ENCODE measurements at places on chromosomes 3 and 15.

- no peak for DNase-seq
These were observed 33.2 kb downstream of the GOLGA8S start for GRCh38 chr15:23387621-23388190.

DNA sequence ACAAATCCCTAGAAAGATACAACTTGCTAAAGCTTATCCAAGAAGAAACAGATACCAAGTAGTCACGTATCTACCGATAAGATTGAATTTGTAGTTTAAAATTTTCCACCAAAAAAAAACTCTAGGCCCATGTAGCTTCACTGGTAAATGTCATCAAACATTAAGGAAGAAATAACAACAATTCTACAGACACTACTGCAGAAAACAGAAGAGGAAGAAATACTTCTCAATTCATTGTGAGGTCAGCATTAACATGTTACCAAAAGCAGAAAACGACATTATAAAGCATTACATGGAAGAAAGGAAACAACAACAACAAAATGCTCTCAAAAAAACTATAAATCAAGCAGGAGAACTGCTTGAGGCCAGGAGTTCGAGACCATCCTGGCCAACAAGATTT is 27.5 kb upstream of the TM4SF19 start:
- DNase-seq: no peak

DNA sequence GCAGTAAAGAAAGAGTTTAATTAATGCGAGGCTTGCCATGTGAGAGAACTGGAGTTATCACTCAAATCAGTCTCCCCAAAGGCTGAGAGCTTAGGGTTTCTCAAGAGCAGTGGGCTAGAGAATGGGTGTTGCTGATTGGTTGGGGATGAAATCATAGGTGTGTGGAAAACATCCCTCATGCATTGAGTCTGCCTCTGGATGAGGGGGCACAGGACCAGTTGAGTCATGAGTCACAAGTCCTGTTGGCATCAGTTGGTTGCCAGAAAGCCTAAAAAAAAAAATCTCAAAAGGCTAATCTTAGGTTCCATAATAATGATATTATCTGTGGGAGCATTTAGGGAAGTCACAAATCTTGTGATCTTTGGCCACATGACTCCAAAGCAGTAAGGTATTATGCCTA is 800.3 kb downstream of the TUSC7 start:
- DNase-seq: no peak

GRCh38 chr3:120471643-120472042 is 20.9 kb upstream of the FSTL1 start:
- DNase-seq: no peak

- no peak for DNase-seq
These were observed 106.3 kb downstream of the LSM3 start for GRCh38 chr3:14284694-14285547.

- no peak for DNase-seq
These were observed 82.1 kb upstream of the PRTG start for GRCh38 chr15:55824857-55825613.

- DNase-seq: no peak
These were observed 6.2 kb upstream of the ATP13A4 start for GRCh38 chr3:193560870-193561269.

DNA sequence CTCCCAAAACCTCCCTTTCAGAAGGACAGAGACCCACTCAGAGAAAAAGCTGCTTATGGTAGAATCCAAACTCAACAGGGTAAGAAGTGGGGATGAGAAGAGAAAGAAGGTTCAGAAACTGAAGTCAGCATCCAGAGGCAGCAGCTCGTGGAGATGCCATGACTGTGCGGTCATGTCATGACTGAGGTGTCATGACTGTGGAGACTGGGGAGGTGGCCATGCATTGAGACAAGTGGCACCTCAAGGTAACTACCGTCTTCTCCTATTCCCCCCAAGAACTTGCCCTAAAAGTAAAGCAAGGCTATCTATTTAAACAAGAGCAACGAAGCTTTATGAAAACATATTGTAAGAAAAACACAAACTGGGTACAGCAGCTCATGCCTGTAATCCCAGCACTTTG is 15.1 kb downstream of the CHRNA3 start:
- no peak for DNase-seq

GRCh38 chr15:97978401-97979139 is 18.1 kb downstream of the ARRDC4 start:
- DNase-seq: no peak

- no peak for DNase-seq
These were observed 72.2 kb downstream of the FAM174B start for GRCh38 chr15:92583096-92584034.

DNA sequence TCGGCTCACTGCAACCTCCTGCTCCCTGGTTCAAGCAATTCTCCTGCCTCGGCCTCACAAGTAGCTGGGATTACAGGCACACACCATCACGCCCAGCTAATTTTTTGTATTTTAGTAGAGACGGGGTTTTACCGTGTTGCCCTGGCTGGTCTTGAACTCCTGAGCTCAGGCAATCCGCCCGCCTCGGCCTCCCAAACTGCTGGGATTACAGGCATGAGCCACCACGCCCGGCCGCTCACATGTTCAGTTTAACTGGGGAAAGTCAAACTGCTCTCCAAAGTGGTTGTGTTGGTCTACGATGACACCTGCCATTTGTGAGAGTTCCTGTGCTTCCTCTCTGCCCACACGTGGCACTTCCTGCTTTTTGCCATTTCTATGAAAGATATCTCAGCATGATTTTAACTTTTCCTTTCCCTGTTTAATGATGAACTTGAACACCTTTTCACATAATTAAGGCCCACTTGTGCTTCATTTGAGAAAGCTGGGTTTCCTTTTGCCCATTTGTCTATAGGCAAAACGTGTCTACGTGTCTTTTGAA is 877 bp upstream of the GP5 start:
- no peak for DNase-seq

GRCh38 chr3:35974872-35975271 is 335.5 kb downstream of the ARPP21 start:
- no peak for DNase-seq

GRCh38 chr15:83207660-83208366 is at the start of gene HDGFL3:
HDGFL3 (minus strand) TSS chr15:83207823; CDS start chr15:83207414, 409 bp downstream.
- no peak for DNase-seq

DNA sequence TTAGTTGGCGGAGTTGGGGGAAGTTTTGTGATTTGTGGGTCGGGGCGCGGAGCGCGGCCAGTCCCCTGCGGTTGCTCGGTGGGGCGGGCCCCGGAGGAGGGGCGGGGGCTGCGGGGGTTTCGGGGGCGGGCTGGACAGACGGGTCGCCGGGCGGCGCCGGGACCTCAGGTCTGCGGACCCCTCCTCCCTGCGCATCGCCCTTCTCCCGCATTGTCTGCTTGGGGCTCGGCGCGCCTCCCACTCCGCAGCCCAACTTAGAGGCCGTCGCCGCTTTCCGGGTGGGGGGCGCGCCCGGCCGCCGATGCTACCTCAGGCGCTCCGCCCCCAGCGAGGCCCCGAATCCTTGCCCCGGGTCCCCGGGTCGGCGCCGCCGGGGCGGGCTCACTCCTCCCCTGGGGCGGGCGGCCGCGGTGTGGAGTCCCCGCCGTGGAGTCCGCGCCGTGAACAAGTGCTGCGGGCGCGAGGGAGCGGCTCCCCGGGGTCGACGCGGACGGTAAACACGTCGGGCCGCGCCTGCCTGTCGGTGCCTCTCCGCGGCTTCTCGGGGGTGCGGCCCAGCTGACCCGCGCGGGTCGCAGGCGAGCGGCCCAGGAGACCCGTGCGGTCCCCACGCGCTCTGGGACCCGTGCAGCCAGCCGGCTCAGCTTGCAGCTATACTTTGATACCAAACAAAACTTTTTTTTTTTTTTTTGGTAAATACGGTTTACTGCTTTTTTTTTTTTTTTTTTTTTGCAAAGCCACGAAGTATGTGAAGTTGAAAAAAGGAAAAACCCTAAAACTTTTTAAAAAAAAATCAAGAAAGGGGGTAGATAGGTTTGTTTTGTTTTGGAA is 624 bp downstream of the AKAP13 start:
- DNase-seq: no peak

DNA sequence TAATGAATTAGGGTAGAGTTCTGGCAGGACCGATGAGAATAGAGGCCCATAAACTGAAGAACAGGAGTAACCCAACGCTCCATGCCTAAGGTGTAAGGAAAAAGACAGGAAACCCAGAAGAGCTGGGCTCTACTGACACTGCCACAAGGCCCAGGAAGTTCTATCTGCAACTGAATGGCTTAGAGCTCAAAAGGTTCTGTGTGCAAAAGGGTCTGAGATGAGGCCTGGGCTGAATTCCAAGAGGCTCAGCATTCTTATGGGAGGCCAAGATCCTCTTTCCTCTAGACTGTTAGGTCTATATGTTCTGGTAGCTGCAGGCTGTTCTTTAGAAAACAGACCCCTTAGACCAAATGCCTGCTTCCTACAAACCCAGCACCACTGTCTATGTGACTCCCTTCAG is 30.5 kb upstream of the PRSS50 start:
- no peak for DNase-seq

- no peak for DNase-seq
These were observed 60.4 kb downstream of the PLS1 start for GRCh38 chr3:142656575-142656974.
